Fibroblast of skin of back (primary cell): ENCODE measurements at places on chromosomes 3 and 15.

DNA sequence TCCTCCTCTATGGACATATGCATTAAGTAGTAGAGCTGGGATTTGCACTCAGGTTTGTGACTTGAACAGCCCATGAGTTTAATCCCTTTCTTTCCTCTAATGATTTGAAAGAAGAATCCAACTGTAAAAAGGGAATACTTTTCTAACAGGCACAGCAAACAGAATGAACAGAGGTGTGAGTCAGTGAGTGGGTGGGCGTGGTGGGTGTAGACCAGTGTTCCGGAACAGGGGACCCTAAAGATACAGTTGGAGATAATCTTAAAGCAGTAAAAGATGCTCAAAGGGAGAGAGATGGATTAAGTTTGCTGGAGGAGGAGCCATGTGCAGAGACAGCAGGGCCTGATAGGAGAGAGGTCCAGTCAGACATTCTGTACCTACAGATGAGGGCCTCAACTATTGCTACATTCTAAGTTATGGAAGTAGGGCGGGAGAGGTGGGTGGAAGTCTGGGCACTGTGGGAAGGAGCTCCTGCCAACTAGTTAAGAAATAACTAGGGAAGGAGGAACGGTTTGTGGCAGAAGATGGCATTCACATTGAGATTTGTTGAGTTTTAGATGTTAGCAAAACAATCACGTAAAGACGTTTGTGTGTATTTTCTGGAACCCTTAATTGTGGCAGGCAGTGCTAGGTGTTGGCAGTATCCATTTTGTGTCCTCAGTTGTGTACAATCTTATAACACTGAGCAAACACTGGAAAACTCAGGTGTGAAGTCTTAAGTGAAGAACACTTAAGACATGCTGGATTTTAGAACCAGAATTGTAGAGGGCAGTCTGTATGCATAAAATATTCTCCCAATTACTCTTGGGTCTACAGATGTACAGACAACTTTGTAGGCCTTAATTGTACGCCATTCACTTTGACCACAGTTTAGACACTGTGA is 511.0 kb downstream of the GRM7 start:
- DNase-seq = no peak

GRCh38 chr15:38514601-38515000 is 50.0 kb downstream of the RASGRP1 start:
- DNase-seq = peak; percentile 27

DNA sequence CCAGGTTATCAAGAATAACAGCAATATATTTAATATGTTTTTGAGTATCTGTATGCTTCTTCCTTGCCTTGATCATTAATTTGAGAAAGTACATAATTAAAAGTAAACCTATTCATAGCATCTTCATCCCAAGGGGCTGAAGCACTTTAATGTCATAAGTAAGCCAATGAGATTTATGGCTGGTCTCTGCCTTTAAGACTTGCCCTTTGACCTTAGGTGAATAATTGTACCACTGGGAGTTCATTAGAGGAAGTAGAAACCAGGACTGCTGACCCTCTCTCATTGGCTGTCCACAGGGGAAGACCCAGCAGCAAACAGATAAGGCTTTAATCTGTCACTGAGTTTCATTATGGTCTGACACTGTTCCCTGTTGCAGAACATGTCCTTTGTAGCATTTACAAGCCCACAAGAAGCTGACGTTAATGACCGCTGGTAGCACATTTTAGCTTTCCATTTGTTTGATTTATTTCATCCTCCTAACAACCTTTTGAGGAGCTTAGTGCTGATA is 16.3 kb upstream of the ERC2 start:
- no peak for DNase-seq

- no peak for DNase-seq
These were observed 18.3 kb downstream of the GXYLT2 start for GRCh38 chr3:72906154-72906553.

- peak; percentile 50 for DNase-seq
These were observed 449 bp downstream of the RAF1 start for GRCh38 chr3:12663401-12663935.

DNA sequence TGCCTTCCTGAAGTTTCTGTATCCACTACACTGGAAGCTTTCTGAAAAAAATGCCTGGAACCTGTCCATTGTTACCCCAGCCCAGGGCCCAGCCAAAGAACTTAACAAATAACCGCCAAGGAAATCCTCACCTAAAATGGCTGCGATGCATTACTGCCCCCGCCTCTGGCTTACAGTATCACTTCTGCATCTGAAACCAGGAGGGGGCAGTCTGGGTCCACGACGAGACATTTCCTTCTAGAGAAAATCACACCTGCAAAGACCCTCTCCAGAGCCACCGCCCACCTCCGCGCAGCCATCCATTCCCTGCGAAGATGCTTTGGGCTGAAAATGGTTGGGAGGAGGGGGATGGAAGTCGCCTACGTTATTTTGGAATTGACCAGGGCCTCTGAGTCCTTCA is 22.4 kb upstream of the CELF6 start:
- no peak for DNase-seq
